ENCODE measurements at places on chromosomes 11 and 22.

DNA sequence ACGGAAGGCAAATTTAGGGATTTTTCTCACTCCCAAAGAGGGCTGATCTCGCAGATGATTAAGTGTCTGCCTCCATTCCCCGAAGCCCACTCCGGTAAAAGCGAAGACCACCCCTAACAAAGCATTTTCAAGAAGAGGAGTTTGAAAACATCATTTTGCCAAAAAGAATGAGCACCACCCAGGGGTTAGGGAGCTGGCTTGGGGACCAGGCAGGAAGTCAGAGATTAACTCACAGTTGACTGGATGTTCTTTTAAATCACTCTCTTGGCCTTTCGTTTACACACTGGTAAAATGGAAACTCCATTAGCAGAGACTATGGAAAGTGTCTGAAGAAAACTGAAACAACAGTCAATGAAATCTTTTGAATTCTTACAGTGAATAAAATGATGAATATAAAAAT is 7.9 kb upstream of the TRIM44 start:
- DNase-seq: no peak

DNA sequence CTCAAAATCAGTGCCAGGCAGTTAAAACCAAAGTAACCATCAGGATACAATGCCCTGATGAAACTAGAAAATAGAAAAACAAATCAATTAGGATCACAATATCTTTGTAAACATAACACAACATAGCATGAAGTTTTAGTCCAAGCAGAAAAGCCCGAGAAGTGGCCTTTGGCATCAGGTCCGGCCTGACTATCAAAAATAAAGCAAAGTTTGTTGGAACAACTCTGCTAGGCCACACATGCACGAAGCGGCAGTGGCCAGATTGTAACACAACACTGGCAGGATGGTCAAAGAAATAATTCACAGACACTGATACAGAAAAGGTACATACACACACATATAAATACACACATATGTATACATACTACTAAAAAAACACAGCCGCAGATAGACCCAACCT is 26.9 kb downstream of the CDON start:
- no peak for DNase-seq

- DNase-seq: no peak
Measured at GRCh38 chr22:44583854-44584253, 85.8 kb upstream of the RTL6 start.

- no peak for DNase-seq
Measured at GRCh38 chr22:19055801-19056200, 66.4 kb downstream of the DGCR2 start.

- no peak for DNase-seq
Measured at GRCh38 chr22:23302171-23303002, 122.1 kb downstream of the BCR start.

- no peak for DNase-seq
Measured at GRCh38 chr11:69512790-69513189, 31.3 kb downstream of the LINC01488 start.

- DNase-seq: no peak
Measured at GRCh38 chr11:124075841-124076651, 34.9 kb upstream of the OR10G7 start.

DNA sequence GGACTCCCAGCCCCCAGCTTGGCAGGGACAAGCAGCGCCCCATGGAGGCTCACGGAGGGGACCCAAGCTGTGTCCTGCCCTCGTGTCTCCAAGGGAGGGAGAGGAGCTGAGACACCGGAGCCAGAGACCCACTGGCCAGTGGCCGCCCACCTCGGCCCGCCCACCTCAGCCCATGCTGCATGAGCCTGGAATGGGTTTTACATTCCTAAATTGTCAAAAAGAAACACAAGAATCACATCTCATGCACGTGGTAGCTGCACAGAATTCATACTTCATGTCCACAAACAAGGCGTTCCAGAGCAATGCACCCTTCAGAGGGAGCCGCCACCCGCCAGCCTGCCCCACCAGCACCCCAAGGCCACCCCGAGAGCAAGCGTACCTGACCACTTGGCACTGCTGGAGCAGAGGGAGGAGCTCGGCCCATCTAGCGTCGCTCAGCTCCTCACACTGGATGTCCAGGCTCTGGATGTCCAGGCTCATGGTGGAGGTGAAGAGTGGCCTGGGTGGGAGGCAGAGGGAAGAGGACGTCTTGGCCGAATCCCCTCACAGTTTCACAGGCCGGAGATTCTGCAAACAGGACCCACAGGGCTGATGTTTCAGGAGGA is 5.3 kb downstream of the RNH1 start:
- no peak for DNase-seq
